Heart left ventricle (tissue), 16 donors: ENCODE measurements at places on chromosomes 1 and 21. TPM values are rescaled to one million over a fixed set of nuclear protein-coding genes. Genes with fewer than 3 reads are reported as not detected.

FAM167B gene
- polyA plus RNA-seq = 14.1 TPM

SLC16A4 gene
- polyA plus RNA-seq = 1.00 TPM

ADORA3 gene
- 1.2 TPM for polyA plus RNA-seq

MOB3C gene
- polyA plus RNA-seq = 9.7 TPM

RHD gene
- polyA plus RNA-seq = not detected

LAMB3 gene
- 1.8 TPM for polyA plus RNA-seq

KRTAP19-3 gene
- not detected for polyA plus RNA-seq

CD244 gene
- polyA plus RNA-seq = 0.22 TPM

CACHD1 gene
- 0.89 TPM for polyA plus RNA-seq

RNU1-3 gene
- not detected for polyA plus RNA-seq

- no peak for DNase-seq
These were observed 8.1 kb downstream of the MTHFR start for GRCh38 chr1:11797525-11798216.

GRCh38 chr1:246139745-246140182 is 367.3 kb downstream of the SMYD3 start:
- DNase-seq = no peak

DNA sequence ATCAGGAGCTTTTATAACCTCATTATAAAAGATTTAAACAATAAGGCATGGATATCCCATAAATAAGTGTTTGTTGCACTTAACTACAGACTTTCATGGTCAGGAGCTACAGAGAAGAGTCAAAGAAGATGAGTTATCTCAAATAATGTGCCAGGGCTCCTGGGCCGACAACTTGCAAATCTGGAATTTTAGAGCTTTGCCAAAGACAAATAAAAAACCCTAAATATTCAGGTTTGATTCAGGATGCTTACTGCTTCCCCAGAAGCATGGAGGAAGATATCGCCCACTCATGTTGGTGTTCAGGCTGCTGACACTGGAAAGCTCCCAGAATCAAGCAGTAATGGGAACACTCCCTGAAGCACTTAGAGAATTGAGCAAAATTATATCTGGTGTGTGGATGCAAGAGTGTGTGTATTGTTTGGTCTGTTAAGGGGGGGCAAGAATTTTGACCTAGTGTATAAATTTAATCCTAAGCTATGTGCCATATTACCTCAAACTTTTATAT is 176.9 kb upstream of the ESRRG start:
- no peak for DNase-seq

DNA sequence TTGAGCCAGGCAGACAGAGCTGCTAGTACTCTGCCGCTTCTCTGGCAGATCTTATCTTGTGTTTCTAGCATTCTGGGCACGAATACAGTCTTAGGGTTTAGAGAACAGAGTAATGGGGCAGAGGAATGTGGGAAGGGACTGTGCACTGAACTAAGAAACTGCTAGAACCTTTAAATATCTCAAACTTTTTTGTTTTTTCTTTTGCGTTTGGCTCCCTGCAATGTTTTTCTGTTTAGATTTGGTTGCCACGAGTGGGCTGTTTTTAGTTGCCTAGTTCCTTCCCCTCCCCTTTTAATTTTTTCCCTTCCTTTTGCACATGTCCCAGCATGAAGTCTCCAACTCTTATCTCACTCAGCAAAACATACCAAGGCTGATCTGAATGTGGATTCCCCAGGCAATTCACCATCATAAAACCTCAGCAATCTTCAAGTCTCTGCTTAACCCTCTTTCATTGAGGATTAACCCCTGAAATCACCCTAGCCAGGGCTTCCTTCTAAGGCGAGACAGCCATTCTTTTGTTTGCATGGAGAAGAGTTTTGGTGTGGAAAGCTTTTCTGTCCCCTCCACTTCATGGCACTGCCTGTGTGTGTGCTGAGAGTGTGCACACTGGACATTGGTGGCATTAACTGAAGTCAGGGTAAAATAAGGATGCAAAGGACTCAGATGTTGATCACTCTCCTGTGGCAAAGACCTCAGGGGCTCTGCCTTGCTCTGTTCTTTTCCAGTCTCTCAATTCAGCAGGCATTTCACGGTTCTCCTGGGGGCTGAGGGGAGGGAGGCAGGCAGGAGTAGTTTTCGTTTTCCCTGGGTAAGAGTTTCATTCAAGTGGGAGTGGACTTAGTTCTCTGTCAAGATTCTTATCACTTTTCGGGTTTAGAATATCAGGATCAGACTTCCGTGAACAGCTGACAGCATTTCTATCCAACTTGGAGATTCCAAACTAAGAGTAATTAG is 2.8 kb upstream of the ATF3 start:
- DNase-seq = no peak

DNA sequence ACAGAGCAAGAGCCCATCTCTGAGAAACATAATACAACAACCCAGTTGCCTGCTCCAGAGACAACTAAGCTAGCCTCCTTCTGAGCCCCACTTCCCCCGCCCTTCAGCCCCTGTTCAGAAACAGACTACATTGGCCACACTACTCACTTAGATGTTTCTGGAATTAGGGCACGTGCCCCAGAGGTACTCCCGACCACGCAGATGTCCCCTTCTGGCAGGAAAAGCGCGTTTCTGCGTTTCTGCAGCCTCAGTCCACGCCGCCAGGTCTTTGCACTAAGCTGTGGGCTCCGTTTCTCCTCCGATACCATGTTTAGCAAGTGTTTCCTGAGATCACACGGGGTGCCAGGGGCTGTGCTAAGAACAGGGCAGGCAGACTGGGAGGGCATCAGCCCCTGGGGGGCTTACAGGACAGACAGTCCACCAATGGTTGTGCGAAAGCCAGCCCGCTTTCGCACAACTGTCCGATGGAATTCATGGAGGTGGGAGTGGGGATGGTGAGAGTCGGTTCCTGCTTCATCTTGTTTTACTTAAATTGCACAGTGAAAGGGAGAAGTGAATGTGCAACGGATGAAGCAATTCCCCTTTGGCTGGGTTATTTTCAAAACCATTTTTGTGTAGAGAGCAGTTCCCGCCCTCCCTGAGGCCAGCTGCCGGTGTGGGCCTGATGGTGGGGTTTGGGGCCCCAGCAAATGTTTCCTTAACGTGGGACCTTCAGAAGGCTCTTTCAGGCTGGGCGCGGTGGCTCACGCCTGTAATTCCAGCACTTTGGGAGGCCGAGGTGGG is 2.7 kb downstream of the PIK3CD start:
- DNase-seq = no peak

- DNase-seq = no peak
These were observed 5.9 kb downstream of the SSR2 start for GRCh38 chr1:156014829-156015228.

DNA sequence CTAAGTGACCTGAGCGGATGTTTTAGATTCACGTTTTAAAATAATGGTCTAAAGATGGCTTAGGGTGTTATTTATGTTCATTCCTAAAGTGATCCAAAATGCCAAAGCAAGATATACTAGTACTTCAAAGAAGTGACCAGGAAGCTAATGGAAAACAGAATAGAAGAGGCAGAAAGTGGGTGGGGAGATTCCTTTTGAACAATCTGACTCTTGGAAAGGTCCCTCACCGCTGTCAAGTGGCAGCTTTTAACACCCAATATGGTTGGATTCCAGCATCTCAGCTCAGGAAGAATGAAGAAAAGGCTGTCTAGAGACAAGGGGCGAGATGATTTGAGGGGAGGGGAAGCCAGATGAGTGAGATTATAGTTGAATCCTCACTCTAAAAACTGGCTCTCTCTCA is 90.3 kb downstream of the SCMH1 start:
- no peak for DNase-seq

- no peak for DNase-seq
These were observed 97.3 kb downstream of the PSMG1 start for GRCh38 chr21:39085843-39086405.

- no peak for DNase-seq
These were observed 210.9 kb downstream of the TGFB2 start for GRCh38 chr1:218556016-218556415.

GRCh38 chr1:167145965-167146364 is 52.1 kb downstream of the STYXL2 start:
- DNase-seq = no peak

- DNase-seq = no peak
These were observed 65.9 kb downstream of the LAMC1 start for GRCh38 chr1:183089025-183089639.

DNA sequence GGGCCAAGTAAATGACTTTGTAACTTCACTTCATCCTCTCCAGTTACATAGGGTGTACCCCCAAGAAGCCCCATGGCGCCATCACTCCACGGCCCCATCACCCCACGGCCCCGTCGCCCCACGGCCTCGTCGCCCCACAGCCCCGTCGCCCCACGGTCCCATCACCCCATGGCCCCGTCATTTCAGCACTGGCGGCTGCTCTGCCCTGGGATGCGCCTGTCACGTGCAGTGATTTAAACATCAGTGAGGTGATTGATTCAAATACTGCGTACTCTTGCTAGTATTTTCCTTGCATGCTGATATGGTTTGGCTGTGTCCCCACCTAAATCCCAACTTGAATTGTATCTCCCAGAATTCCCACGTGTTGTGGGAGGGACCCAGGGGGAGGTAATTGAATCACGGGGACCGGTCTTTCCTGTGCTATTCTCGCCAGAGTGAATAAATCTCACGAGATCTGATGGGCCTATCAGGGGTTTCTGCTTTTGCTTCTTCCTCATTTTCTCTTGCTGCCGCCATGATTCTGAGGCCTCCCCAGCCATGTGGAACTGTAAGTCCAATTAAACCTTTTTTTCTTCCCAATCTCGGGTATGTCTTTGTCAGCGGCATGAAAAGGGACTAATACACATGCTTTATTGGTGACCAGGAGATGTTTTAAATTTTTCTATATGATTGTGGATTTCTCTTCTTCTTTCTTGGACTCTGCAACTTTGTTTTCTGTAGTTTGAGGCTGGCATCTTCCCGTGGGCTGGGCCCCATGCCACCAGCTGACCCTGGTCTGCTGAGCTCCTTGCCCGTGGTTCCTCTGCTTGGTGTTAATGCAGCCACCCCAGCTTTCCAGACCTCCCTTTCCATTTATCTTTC is 50.1 kb upstream of the PCBP3 start:
- DNase-seq = no peak

DNA sequence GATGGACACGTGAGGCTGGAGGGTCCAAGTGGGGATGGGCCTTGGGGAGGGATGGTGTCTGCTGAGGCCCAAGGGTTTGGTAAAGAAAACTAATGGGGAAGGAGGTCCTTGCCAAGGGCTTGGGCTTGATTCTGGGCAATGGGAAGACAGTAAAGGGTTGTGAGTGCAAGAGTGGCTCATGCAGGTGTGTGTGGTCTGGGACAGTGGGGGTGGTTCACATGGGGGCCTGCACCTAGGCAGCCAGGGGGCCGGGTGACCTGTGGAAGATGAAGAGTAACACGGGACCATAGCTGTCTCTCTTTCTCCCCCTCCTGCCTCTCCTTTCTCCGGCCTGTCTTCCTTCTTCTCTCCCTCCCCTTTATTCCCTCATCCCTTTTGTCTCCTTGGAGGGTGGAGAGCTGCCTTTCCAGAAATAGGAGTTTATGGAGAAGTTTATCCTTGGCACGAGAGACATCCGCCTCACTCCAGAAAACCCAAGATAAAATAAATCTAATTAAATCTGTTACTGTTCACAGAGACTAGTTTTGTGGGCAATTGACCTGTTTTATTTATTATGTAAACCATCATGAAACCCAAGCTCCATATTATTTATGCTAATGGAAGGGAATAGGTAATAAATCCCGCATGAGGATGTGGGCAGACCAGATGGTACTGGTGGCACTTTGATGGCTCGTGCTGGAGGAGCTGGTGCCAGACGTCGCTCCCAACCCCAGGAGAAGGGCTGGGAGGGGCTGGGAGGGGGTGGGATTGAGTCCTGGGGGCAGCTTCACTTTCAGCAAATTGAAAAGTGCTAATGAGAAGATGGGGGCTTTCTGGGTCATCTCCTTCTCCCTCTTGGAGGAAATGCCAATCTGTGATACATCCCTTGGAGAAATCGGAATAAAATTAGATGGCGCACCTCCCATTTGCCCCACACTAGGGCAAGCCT is 272.9 kb upstream of the CSF3R start:
- no peak for DNase-seq

GRCh38 chr1:201365251-201365650 is 12.2 kb downstream of the TNNT2 start:
- DNase-seq = peak; percentile 52

GRCh38 chr21:27475363-27475955 is 508.6 kb upstream of the ADAMTS5 start:
- DNase-seq = no peak

GRCh38 chr1:84940481-84940880 is 47.5 kb upstream of the LPAR3 start:
- no peak for DNase-seq

- DNase-seq = no peak
These were observed 31.4 kb upstream of the MROH9 start for GRCh38 chr1:170903961-170904360.

GRCh38 chr1:171772312-171772711 is 9.1 kb upstream of the METTL13 start:
- no peak for DNase-seq

DNA sequence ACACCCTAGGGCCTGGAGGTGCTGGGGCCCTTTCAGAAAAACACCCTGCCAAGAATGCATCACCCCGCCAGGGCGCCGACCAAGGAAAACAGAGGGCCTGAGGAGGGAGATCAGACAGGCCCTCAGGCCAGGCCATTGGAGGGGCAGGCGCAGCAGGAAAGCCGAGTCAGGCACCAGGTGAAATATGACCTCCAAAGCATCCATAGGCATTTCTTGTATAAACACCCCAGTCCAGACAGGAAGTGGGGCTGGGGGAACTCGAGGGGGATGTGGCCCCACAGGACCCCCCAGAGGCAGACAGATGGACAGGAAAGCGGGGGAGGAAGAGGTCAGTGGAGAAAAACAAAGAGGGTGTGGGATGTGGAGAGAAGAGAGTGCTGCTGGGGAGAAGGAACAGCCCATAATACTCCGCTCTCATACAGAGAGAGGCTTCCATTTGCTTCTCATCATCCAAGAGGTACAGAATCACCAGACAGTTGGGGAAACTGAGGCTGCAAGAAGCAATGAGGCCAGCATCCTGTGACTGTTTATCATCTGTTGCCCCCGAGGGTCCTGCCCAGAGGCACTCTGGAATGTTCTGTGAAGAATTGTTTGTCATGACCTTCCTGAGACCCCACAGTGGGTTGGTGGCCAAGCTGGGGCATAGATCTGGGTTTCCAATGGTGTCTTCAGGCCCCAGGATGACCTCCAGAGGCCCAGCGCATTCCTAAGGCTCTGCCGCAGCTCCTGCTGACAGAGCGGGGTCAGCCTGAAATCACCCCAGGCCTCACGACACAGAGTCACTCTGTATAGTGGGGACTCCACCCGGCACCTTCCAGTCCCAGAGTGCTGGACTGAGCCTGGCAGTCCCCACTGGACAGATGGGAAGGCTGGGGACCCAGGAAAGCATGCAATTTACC is 18.0 kb downstream of the TRIM62 start:
- no peak for DNase-seq

- no peak for DNase-seq
These were observed 8.4 kb downstream of the PDIK1L start for GRCh38 chr1:26119892-26120608.

GRCh38 chr1:220827445-220828178 is 40.9 kb downstream of the MTARC1 start:
- no peak for DNase-seq

- DNase-seq = no peak
These were observed 351.9 kb downstream of the S1PR1 start for GRCh38 chr1:101588677-101589076.

- DNase-seq = peak; percentile 27
These were observed 49.8 kb upstream of the SCAF4 start for GRCh38 chr21:31781737-31782136.
